ENCODE measurements at places on chromosomes 12 and 14. TPM values are rescaled to one million over a fixed set of nuclear protein-coding genes. Genes with fewer than 3 reads are reported as not detected.

The RDH16 gene
- 2.9 TPM for total RNA-seq

The EPYC gene
- not detected for total RNA-seq

The AKT1 gene
- total RNA-seq = 106 TPM

The SLC2A14 gene
- 54.3 TPM for total RNA-seq

The FAM186B gene
- 54.9 TPM for total RNA-seq

The KLRC4 gene
- total RNA-seq = not detected

The NANOG gene
- total RNA-seq = 1.1 TPM

The CELA1 gene
- not detected for total RNA-seq

The MMAB gene
- total RNA-seq = 26.4 TPM

The GNB3 gene
- 4.8 TPM for total RNA-seq

The TTC8 gene
- total RNA-seq = 144 TPM

The ASB8 gene
- total RNA-seq = 34.7 TPM

The IAPP gene
- not detected for total RNA-seq

The HOXC6 gene
- 1.9 TPM for total RNA-seq

The FAM222A gene
- 78.6 TPM for total RNA-seq

The TC2N gene
- 19.6 TPM for total RNA-seq

The PMCH gene
- total RNA-seq = not detected

The PTGDR gene
- total RNA-seq = 1.3 TPM

The KLHDC1 gene
- total RNA-seq = 5.1 TPM

The AVPR1A gene
- total RNA-seq = 1.6 TPM

The CLEC4C gene
- 2.0 TPM for total RNA-seq

The TGM1 gene
- 10.5 TPM for total RNA-seq

The OR10AD1 gene
- not detected for total RNA-seq

The ALDH1L2 gene
- total RNA-seq = 2.3 TPM

The HVCN1 gene
- total RNA-seq = 52.0 TPM

The SYNDIG1L gene
- total RNA-seq = 0.25 TPM

The JAG2 gene
- 20.4 TPM for total RNA-seq

The MYF5 gene
- total RNA-seq = not detected

The AKAP6 gene
- total RNA-seq = 26.6 TPM
